Large intestine (tissue), 12 donors: ENCODE measurements at places on chromosomes 7 and 10.
A peak's percentile ranks its signal among the peaks of the same experiment; 100 is the strongest.

- no peak for DNase-seq
Observed at GRCh38 chr10:625333-625696, 64.2 kb downstream of the DIP2C start.

- no peak for DNase-seq
Observed at GRCh38 chr7:158702944-158703343, 1.7 kb downstream of the NCAPG2 start.

GRCh38 chr7:39819514-39819913, 130.5 kb upstream of the CDK13 start:
- DNase-seq, result no peak

GRCh38 chr10:11424456-11425295, 186.8 kb downstream of the USP6NL start:
- DNase-seq, result peak; percentile 22

DNA sequence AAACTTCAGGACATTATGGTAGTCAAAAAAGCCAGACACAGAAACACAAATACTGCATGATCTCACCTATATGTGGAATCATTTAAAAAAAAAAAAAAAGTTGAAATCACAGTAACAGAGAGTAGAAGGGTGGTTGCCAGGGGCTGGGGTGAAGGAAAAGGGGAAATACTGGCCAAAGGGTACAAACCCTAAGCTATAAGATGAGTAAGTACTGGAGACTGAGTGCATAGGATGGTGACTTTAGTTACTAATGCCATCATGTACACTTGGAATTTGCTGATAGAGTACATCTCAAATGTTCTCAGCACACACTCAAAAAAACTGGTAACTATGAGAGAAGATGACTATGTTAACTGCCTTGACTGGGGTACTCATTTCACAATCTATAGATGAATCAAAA, 39.9 kb downstream of the JCAD start:
- no peak for DNase-seq

GRCh38 chr7:123727071-123727837, 21.5 kb downstream of the WASL start:
- no peak for DNase-seq

GRCh38 chr10:106619346-106619745, 545.2 kb downstream of the SORCS1 start:
- DNase-seq, result no peak

GRCh38 chr7:15462721-15463389, 99.0 kb downstream of the AGMO start:
- no peak for DNase-seq

DNA sequence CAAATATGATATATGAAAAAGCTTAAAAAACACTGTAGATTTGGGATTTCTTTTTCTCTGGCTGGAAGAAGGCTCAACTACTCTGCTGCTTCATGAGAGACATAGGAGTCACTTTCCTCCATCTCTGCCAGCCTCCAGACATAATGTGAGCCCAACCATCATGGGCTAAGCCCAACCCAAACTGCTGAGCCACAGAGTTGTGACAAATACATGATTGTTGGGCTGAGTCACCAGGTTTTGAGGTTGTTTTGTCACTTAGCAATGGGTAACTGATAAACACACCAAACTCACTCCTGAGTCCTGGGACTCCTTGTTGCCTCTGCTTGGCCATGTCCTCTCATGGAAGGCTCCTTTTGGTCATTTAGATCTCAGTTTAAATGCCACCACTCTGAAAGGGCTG, 381.8 kb upstream of the FZD8 start:
- DNase-seq, result no peak

- no peak for DNase-seq
Observed at GRCh38 chr10:9875353-9875752, 1142.3 kb upstream of the CELF2 start.

DNA sequence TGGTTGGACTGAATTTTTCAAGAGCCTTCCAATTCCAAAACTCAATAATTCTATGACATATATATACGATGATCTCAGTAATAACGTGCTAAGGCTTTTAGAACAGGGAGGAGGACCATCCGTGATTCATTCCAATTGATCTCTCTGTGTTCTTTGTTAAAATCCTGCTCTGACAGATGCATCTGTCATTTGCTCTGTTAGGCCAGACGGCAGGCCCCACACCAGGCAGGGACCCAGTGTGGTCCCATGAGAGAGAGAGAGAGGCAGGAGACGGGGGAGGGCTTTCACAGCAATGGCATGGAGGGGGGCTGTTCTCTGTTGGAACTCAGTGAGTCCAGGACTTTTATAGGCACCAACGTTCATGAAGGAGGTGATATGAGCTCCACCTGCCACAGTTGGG, 160.0 kb upstream of the INSYN2A start:
- DNase-seq, result no peak

DNA sequence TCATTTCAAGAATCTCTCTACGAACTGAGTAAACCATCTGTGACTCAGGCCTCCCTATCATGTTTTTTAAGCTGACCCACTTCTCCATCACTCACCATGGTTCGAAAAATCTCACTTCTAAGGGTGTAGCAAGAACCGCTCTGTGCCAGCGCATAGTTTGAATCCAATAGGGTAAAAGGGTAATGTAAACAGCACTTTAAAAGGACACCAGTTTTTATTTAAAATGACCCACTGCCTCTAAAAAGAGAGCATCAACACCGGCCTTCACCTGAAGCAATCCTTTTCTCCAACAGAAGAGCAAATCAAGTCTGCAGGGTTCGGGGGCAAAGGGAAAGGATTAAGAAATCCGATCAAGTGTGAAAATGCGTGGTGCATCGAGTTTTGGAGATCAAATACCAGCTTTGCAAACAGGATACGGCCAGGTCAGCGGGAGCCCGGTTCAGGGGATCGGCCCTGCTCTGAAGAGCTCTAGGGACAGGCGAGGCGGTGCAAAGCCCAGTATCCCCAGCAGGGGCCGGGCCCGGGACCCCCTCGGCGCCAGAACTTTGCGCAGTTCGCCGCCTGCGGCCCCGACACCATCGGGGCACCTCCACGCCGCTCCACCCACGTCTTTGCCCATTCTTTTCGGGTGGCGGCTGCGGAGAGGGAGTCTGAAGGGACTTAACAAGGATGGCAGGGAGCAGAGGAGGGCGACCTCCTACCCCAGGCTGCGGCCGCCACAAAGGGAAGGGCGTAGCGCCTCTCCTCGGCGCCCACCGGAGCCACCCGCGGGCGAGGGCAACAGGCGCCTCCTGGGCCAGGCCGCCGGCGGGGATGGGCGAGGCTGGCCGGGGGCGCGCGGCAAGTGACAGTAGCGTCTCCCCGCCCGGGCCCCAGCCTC, 842 bp downstream of the NMT2 start:
- DNase-seq, result no peak

DNA sequence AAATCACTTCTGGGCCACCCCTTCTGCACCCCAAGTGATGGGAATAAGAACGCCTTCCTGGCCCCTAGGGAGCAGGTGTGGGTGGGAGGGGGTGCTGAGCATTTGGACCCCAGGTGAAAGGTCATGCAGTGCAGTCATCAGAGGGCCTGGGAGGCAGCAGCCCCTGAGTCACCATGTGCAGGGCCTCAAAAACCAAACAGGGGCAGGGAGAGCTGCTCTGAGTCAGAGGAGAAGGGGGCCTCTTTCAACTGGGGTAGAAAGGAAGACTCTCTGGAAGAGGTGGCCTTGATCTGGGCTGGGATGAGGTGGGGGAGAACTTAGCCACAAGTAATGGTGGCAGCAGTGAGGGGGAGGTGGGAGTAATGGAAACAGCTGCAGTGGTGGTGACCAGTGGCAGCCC, 164.3 kb downstream of the BUB3 start:
- DNase-seq, result no peak

GRCh38 chr7:17989546-17989945, 38.1 kb downstream of the PRPS1L1 start:
- DNase-seq, result peak; percentile 22

- no peak for DNase-seq
Observed at GRCh38 chr10:89710753-89711152, 9.4 kb downstream of the KIF20B start.

DNA sequence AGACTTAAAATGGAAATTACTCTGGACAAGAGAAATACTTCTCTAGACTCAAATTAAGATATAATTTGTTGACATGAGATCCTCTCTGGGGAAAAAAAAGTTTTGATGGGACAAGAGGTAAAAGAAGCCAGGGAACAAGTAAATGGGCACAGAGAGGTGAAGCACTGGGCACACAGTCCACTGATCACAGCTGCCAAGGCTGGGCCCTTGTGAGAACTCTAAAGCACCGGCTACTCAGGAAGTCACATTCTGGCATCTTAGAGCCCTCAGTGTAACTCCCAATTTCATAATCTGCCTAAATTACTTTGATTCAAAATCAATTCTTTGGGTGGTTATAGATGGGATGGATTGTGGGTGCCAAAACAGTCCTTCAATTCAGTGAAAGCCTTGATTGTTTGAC, 123.2 kb upstream of the CACNA2D1 start:
- no peak for DNase-seq

DNA sequence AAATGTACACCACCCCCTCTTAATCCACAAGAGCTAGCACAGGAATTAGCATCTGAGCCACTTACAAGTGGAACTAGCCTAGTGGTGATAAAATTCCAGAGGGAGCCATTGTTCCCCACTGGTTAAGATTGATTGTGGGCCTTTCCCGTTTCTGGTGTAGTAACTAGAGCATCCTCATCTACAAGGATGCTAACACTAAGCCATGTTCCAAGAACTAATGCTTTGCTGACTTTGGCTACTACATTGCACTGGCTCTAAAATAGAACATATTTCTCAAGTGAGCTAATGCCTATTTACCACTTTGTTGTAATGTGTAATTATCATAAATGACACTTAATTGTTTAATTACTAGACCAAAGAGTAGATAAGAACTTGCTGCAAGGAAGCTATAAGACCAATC, 143.7 kb downstream of the FZD1 start:
- no peak for DNase-seq

DNA sequence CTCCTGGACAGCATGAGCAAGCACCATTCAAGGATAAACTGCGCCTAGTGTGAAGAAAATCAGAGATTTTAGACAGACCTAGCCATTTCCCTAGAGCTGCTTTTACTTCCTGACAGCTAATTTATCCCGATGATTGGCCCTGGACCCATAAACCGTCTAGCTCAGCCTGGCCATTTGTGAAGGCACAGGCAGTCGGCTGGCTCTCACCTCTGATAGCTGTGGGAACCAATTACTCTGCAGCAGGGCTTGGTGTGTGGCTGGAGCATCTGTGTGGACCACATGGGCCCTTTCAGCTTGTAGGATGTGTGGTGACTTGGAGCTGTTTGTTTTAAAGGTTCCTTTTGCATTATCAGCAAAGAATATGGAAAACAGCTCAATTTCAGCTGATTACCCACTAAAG, 111.1 kb upstream of the NPY start:
- no peak for DNase-seq

- no peak for DNase-seq
Observed at GRCh38 chr10:127991543-127992255, 84.8 kb downstream of the PTPRE start.

GRCh38 chr10:86707505-86707904, 39.2 kb downstream of the LDB3 start:
- DNase-seq, result no peak

DNA sequence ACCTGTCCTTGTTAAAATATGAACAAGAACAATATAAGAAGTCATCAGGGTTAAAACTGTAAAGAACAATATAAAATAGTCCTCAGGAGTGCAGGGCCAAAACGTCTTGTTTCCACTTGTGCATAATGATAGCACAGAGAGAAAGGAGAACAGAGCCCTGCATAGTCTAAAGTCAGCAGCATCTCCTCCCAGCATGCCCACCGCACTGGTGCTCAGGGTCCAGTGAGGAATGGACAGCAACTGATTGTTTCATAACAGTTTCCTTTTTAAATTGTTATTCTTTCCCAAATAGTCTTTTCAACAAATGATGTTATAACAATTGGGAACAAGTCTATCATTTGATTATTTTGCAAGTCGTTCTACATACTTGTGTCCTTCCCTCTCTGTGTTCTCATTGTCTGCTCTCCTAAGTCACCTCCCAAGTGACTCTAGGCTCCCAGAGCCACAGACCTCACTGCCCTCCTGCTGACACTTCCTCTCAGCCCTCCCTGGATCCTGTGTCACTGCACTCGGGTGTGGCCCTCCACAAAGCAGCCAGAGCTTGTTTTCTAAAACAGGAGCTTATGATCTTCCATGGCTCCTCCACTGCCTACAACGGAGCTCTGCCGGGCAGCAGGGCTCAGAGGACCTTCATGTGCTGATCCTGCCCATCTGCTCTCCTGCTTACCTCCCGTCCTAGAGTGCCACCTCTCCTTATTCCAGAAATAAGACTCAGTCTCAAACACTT, 27.6 kb downstream of the COBL start:
- DNase-seq, result no peak

DNA sequence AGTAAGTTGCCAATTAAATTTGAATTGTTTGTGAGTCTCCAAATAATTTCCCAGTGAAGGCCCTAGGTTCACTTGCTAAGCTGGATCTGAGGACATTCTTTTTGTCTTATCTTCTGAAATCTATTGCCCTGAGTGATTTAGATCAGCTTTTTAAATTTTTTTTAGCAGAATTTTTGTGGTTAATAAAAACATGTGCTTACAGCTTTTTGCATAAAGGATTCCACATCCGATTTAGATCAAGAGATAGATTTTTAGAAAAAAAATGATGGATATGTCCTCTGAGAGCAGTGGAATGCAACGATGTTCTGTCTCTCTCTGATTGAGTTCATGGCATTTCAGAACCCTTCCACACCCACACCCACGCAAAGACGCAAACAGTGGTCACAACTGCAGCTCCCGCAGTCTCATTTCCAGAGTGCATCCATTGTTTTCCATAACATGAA, 358.8 kb downstream of the SUGCT start:
- no peak for DNase-seq

DNA sequence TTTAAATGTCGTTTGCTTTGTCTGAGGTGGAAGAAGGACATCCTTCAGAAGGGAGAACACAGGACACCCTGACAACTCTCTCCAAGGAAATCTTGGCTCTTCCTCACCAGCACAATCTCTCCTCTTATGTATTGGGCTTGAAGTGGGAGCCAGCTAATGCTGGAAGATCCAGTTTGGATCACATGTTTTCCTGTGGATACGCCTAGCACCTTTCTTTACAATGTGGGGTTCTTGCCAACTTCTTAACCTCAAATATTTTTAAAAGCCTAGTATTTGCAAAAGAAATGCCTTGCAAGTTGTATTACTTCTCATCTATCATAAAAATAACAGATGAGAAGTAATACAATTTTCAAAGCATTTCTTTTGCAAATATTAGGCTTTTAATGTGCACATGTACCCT, 76.4 kb downstream of the FRMD4A start:
- DNase-seq, result no peak

- DNase-seq, result peak; percentile 97
Observed at GRCh38 chr7:29563590-29564495, at the start of gene PRR15. Gene PRR15 (plus strand): TSS chr7:29563835. CDS start chr7:29566330, 2,495 bp downstream.
